Dermis lymphatic vessel endothelial cell (primary cell): ENCODE measurements at places on chromosomes 13 and 19. TPM values are rescaled to one million over a fixed set of nuclear protein-coding genes. Genes with fewer than 3 reads are reported as not detected.

Gene MAMSTR
- total RNA-seq: 0.09 and 0.11 TPM in 2 replicates

Gene ATXN8OS
- not detected in 2 replicates for total RNA-seq

Gene GPR183
- total RNA-seq: 3.6 and 6.7 TPM in 2 replicates

Gene RNF225
- total RNA-seq: 0.09 TPM in 1 of 2 replicates, not detected in the other

Gene ELSPBP1
- total RNA-seq: not detected in 2 replicates

Gene WASF3
- 27.0 and 32.4 TPM in 2 replicates for total RNA-seq

Gene LILRB1
- under 0.01 TPM in 2 replicates for total RNA-seq

Gene KIR2DL3
- total RNA-seq: not detected in 2 replicates

Gene SPART
- total RNA-seq: 44.6 and 63.7 TPM in 2 replicates

Gene BRCA2
- 1.5 TPM in 2 replicates for total RNA-seq

Gene PLPP2
- total RNA-seq: 38.1 and 41.2 TPM in 2 replicates

Gene TRPM4
- 16.2 and 17.2 TPM in 2 replicates for total RNA-seq

Gene GRIK5
- total RNA-seq: not detected in 2 replicates

Gene ACER1
- total RNA-seq: not detected in 2 replicates

Gene MCEMP1
- total RNA-seq: not detected in 2 replicates

Gene APOE
- total RNA-seq: 1.0 and 3.0 TPM in 2 replicates

Gene CLC
- not detected in 2 replicates for total RNA-seq
